ENCODE measurements at places on chromosomes 3 and 15.

GRCh38 chr15:34292621-34293020 lies 45.0 kb downstream of the SLC12A6 start:
- DNase-seq: no peak

GRCh38 chr3:94305835-94306611 lies 243.2 kb downstream of the NSUN3 start:
- DNase-seq: no peak

DNA sequence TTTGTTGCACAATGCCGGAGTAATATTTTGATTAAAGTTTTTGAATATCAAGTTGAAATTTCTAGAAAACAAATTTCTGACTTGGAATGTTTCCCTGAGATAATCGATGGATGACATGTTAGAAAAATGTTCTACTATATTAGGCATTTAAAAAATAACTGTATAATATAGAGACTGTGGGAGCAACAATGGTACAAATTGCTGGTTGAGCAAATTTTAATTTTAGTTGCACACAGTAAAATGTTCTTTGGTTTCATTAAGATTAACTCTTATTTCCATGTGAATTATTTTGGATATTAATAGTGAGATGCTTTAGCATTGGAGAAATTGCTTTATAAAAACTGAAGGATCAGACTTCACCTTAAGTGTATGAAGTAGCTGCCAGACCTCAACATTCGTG lies 9.3 kb downstream of the USP3 start:
- DNase-seq: no peak

DNA sequence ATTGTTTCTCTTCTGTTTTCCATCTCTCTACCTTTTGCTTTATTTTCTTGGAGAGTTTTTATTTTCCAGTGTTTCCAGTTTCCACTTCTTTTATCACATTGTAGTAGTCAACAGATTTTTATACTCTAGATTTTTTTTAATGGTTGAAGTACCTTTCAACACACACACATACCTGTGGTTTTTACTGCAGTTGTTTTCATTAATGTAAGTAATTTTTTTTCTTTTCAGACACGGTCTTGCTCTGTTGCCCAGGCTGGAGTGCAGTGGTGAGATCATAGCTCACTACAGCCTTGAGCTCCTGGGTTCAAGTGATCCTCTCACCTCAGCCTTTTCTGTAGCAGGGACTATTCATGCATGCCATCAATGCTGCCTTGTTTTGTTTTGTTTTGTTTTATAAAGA lies 472.5 kb upstream of the SGO1 start:
- DNase-seq: no peak

DNA sequence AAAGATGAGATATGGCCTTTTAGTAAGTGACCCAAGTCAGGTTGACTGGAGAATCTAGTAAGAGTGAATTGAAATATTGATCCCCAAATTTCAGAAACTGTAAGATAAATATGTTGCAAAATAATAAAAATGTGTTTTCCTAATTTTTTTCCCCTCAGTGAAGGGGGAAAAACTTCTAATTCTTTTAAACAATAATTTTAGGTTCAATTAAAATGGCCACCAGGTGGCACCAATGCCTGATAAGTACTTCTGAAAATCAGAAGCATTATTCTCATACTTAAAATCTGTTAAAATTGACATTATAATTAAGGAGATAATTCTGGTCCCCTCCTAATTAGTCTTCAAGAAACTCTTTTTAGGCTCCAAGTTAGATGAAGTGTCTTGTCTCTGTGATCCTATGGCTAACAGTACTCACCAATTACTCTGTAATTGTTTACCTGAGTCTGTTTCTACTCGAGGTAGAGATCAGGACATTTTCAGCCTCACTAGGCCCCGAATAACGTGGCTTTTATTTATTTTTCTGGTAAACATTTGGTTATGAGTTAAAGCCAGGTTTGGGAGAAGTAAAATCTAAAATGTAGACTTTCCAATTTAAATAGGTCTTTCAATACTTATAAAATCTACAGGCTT lies 52.6 kb downstream of the NMD3 start:
- no peak for DNase-seq

- no peak for DNase-seq
These were observed 79.5 kb upstream of the UMPS start for GRCh38 chr3:124650798-124651197.

DNA sequence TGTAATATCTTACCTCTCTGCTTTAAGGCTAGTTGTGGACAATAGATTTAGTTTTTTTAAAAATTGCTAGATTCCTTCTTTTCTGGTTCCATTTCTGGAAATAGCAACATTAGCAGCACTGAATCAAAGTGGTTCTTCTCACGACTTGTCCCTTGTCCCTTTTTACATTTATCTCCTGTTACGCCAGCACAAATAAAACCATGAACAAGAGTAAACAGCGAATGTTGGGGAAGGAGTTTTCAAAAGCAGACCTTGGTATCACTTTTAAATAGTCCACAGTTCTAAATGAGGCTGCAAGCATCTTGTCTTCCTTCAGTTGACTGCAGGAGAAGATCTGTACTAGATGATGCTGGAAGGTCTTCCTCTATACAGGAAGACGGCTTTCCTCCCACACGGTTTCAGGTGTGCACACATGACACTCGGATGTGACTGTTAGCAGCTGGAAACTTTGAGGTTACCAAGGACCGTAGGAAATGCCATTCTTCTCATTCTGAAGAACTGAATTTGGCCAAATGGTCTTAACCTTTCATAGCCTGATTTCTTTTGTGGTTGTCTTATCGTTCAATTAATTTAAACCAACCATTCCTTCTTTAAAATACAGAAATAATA lies 251.0 kb upstream of the ICE2 start:
- no peak for DNase-seq

Measured in AG09319 (cell line).